ENCODE measurements at places on chromosomes 7 and 10. TPM values are rescaled to one million over a fixed set of nuclear protein-coding genes. Genes with fewer than 3 reads are reported as not detected.

DNA sequence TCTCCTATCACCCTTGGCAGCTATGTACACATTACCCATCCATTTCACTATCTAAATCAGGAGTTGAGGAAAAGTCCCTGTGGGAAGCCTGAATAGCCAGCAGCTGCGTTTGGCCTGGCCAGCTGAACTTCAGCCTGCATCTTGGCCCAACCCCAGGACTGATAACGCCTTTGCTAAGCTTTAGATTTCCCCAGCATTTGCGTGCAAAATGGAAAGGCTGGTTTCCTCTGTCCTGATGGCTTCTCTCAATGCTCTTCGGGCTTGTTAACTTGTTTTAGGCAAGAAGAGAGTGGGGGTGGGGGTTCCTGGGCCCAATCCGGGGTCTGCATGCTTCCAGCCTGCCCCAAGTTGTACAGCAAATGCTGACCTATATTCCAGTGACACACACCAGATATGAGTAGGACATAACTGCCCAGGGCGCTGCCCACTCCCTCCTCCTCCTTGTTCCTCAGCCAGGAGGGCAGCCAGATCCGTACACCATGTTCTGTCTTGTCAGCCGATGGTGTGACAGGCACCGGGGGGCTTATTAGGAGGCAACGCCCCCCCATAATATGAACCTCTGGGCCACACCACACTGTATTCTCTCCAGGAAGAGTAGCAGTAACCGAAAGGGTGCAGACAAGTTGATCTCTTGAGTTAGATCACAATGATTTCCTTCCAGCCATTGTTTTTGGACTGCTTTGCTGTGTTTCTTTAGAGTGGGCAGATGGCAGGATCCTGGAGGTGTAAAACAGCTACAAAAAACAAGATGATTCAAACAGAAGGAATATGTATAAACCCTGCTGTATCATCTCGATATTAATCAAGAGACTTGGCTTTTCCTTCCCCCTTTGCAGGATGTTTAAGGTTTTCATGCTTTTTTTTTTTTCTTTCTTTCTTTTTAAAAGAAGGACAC lies 339.0 kb downstream of the RNLS start:
- DNase-seq, result no peak

GRCh38 chr10:3484306-3485056 lies 300.5 kb downstream of the KLF6 start:
- DNase-seq, result no peak

GRCh38 chr10:46308113-46308415 lies 21.3 kb downstream of the ANTXRL start:
- DNase-seq, result no peak

The ATP5MK gene
- 152 TPM for total RNA-seq

- DNase-seq, result no peak
Observed at GRCh38 chr7:113831556-113831955, 87.3 kb downstream of the PPP1R3A start.

The METTL2B gene
- total RNA-seq, result 34.7 TPM

- no peak for DNase-seq
Observed at GRCh38 chr7:150803161-150803860, 2.7 kb downstream of the TMEM176A start.

DNA sequence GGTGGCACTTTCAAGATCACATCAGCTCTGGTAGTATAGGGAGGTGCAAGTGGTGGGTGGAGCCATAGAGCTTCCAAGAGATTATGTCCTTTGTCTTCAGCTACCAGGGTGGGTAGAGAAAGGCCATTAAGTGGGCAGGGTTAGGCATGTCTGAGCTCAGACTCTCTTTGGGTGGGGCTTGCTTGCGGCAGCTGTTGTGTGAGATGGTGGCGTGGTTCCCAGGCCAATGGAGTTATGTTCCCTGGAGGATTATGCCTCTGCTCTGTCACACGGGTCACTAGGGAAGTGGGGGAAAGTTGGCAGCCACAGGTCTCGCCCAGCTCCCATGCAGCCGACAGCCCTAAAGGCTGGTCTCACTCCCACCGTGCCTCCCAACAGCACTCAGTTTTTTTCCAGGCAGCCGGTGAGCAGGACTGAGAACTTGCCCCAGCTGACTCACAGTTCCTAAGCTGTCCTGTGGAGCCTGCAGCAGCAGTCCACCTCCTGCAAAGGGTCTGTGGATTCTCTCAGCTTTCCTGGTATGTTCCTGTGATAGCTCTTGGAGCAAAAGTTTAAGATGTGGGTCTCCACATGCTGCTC lies 459.0 kb downstream of the SH2D4B start:
- DNase-seq, result no peak

The NPTX2 gene
- total RNA-seq, result 0.21 TPM

GRCh38 chr7:70696201-70696754 lies 435.7 kb upstream of the GALNT17 start:
- DNase-seq, result peak; percentile 58

The WASHC2C gene
- 28.5 TPM for total RNA-seq

The COL17A1 gene
- 3,130 TPM for total RNA-seq

The LMOD2 gene
- not detected for total RNA-seq

DNA sequence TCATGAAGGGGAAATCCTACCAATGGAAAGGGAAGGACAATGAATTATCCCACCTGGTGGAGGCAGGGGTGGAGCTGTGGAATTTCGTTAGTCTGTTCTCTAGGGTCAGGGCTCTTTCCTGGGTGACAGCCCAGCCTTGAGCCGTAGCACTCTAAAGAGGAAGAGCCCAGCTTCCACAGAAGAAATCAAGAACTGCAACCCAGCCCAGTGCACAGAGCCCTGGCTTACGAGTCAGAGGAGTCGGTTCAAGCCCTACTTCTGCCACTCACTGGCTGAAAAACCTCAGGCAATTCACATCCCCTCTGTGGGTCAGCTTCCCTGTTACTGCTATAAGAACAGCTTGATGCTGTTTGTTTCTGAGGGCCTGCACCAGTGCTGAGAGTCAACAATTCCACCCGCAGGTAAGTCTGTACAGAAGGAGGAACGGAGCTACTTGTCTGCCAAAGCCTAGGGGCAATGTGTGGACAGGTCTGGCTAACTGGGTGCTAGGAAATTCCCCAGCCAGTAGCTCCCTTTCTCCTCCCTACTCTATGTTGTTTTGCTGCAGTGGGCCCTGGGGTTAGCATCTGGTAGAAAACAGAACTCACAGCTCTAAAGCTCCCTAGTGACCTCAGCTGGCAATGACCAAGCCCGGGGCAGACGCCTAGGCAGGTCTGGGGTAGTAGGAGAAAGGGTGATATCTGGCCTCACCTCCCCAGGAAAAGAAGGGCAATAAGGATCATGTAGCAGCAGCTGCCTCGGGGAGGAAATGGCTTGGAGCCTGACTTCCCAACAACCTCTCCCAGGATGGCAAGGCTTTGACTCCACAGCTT lies 3.3 kb downstream of the AVPI1 start:
- DNase-seq, result peak; percentile 74

The FAM221A gene
- total RNA-seq, result 0.45 TPM

The EPHB6 gene
- 0.83 TPM for total RNA-seq

The ZCWPW1 gene
- total RNA-seq, result 1.0 TPM

The OR2A1 gene
- 0.17 TPM for total RNA-seq

The ELN gene
- total RNA-seq, result 0.50 TPM

DNA sequence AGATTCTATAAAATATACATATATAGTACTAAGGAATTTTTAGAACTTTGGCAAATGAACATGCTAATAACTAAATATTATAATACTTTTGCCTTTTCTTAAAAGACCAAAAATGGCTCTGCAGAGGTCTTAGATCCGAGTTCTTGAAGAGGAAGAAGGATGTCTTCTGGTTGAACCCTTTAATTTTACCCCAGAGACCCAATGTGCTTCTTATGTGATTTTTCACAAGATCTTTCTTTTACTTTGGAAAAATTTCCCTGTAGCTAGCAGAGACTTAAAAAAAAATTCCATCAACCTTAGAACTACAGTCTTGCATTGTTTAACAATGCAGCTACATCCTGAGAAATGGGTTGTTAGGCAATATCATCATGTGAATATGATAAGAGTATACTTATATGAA lies 663.2 kb downstream of the PARD3 start:
- no peak for DNase-seq

DNA sequence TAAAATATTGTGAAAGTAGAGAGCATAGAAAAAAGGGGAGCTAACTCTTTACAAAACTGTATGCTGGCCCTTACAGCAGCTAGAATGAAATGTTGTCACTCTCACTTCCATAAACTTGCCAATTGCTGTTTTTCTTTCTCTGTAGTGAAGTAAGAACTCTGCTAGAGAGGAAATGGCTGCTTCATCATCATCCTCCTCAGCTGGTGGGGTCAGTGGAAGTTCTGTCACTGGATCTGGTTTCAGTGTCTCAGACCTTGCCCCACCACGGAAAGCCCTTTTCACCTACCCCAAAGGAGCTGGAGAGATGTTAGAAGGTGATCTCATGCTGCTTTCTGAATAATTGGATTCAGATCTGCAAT lies 7.6 kb upstream of the ASCC1 start:
- DNase-seq, result no peak

- DNase-seq, result no peak
Observed at GRCh38 chr10:1376384-1376945, 320.3 kb downstream of the WDR37 start.

The CPA2 gene
- 0.17 TPM for total RNA-seq

- no peak for DNase-seq
Observed at GRCh38 chr10:61840403-61840802, 61.1 kb upstream of the ARID5B start.

The MYPN gene
- 3.0 TPM for total RNA-seq

- DNase-seq, result peak; percentile 100
Observed at GRCh38 chr7:73822319-73823173, 8.2 kb upstream of the CLDN4 start.

- DNase-seq, result no peak
Observed at GRCh38 chr10:132360766-132361447, 28.9 kb downstream of the LRRC27 start.

DNA sequence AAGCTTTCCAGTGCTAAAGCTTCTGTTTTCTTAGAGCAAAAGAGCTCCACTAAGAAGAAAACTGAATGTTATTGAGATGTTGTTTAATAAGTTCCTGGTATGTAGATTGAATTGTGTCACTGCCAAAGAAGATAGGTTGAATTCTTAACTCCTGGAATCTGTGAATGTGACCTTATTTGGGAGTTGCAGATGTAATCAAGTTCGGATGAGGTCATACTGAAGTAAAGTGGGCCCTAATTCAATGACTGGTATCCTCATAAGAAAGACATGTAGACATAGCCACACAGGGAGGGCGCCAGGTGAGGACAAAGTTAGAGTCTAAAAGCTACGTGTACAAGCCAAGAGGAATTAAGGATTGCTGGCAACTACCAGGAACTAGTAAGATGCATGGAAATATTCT lies 732.1 kb upstream of the C7orf33 start:
- DNase-seq, result no peak

The LRRD1 gene
- under 0.01 TPM for total RNA-seq

The C10orf62 gene
- 0.27 TPM for total RNA-seq

- DNase-seq, result no peak
Observed at GRCh38 chr7:143373255-143373794, 7.8 kb upstream of the ZYX start.

DNA sequence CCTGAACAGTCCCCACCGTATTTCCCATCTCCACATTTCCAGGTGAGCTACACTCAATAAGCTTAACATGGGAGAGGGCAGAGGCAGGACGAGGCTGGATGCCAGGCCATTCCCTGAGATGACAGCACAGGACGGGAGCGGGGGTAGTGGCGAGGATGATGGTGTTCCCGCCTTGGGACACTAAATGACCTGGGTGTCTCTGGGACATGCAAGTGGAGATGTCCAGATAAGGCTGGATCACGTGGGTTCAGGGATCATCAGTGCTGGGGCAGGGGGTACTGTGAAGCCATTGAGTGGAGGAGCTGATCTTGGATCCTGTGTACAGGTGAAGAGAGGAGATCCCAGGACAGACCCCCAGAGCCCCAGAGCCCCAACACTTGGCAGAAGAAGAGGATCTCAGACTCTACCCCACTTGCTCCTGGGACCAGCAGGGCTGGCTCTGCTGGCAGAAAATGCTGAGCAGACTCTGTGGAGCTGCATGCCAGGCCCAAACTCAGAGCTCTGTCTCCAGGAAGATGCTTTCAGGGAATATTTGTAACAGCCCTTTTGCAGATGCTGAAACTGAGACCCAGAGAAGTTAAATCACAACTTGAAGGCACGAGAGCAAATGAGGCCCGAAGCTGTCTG lies 29.7 kb upstream of the HSPA12A start:
- DNase-seq, result no peak

- DNase-seq, result peak; percentile 89
Observed at GRCh38 chr10:109894516-109894915, 28.8 kb downstream of the XPNPEP1 start.

- peak; percentile 21 for DNase-seq
Observed at GRCh38 chr10:71613261-71613777, 106.3 kb downstream of the C10orf105 start.

- no peak for DNase-seq
Observed at GRCh38 chr10:62681211-62681940, 123.1 kb upstream of the ADO start.

DNA sequence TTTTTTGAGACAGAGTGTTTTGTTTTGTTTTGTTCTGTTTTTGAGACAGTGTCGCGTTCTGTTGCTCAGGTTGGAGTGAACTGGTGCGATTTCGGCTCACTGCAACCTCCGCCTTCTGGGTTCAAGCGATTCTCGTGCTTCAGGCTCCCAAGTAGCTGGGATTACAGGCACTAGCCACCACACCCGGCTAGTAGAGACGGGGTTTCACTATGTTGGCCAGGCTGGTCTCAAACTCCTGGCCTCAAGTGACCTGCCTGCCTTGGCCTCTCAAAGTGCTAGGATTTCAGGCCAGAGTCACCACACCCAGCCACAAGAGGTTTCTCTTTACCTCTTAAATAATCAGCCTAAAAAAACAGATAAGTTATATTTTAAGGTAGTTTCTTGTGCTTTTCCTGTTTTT lies 8.7 kb upstream of the ARHGAP12 start:
- no peak for DNase-seq

GRCh38 chr7:108001764-108002725 lies 916 bp downstream of the LAMB1 start:
- peak; percentile 29 for DNase-seq

DNA sequence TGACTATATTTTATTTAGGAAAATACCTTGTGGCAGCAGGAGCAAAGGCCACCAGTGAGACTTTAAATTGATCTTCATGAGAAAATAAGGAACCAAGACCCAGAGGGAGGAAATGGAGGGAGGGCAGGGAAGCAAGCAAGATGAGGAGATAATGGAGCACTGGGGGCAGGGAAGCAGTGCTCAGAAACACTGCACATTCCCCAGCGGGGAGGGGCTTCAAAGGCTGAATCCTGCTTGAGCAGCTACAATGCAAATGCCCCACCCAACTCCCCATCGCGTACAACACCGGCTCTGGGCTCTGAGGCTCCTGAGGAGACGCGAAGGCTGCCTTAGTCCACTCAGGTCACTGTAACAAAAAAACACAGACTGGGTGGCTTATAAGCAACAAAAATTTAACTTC lies 503.8 kb downstream of the GRID1 start:
- DNase-seq, result no peak
